ENCODE measurements at places on chromosomes 2 and 18. TPM values are rescaled to one million over a fixed set of nuclear protein-coding genes. Genes with fewer than 3 reads are reported as not detected.
A peak's percentile ranks its signal among the peaks of the same experiment; 100 is the strongest.

DNA sequence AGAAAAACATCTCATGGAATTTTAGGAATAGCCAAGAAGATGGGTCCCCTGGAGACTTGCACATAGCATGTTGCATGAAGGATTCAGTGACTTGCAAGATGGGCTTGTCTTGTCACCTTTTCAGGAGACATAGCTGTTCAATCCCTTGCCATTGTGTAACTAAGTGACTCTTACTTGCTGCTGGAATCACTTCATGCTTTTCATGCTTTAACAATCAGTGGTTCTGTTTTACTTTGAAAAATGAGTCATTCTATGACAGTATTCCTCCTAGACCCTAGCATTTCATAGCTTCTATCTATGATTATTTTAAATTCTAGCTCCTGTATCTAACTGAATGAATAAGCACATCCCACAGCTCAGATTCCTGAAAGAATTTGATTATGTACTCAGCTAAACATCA lies 2.8 kb downstream of the KYNU start:
- DNase-seq = no peak

DNA sequence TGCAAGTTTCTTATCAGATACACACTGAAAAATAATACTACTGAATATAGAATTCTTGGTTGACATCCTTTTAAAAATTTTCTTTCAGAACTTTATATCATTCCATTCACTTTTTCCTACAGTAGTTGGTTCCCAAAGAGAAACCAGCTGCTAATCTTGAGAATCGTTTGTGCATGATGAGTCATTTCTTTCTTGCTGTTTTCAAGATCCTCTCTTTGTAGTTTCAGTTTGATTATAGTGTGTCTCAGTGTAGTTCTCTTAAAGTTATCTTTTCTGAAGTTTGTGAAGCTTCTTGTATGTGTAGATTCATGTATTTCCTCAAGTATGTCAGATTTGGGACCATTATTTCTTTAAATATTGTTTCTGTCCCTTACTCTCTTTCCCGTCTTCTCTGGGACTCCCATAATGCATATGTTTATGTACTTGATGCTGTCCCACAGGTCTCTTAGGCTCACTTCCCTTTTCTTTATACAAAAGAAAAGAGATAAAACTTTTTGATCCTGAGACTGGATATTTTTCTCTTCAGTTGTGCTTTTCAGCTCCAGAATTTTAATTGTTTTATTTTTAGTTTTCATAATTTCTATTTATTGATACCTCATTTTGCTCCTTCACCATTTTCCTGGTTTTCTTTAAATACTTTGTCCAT lies 801.0 kb downstream of the TDRD15 start:
- no peak for DNase-seq

DNA sequence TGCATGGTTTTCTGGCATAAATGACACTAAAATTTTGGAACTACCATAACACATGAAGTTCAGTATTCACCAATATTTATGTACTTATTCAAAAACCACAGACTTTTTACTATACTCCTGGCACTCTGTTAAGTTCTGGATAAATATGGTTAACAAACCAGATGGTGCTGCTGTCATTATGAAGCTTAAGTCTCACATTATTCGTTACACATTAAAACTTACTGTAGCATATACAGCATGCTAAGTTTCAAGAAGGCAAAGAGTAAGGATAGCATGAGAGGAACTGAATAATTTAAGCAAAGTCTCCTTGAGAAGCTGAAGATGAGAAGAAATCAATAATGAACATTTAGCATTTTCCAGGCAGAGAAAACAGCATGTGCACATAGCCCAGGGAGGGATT lies 929.5 kb downstream of the NRXN1 start:
- no peak for DNase-seq

- peak; percentile 96 for DNase-seq
These were observed 55.1 kb downstream of the RHOB start for GRCh38 chr2:20501974-20502373.

DNA sequence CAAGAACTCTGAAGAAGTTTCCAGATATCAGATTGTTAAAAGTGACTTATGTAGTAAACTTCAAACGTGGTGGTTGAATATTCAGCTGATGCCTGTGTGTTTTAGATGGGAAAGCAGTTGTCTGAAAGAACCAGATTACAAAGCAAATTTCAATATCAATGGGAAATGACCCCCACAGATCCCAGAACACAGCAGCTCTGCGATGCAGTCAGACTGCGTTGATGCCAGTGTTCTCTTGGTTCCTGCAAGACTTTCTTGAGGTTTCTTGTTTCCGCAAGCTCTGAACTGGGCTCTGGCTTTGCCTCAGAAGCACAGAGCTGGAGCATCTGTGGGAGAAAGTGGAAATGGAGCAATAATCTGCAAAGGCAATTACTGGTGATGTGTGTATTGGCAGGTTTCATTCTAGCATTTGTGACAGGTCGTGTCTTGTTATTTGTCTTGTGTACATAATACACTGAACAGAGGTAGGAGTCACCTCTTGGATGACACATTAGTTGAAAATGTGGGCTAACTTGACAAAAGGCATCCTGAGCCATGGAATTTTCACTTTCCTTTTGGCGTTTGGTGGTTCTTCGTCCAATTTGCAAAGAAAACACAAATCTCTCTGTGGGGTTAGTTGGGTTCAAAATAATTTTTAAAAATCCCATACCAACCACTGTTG lies 10.8 kb upstream of the LYPD6B start:
- no peak for DNase-seq

- no peak for DNase-seq
These were observed 43.0 kb upstream of the GTF2A1L start for GRCh38 chr2:48574353-48575287.

- DNase-seq = peak; percentile 43
These were observed 39.4 kb downstream of the TMEM182 start for GRCh38 chr2:102801098-102801718.

- DNase-seq = peak; percentile 27
These were observed 640 bp downstream of the ROCK2 start for GRCh38 chr2:11343650-11344341.

GRCh38 chr18:2180586-2180985 lies 390.7 kb downstream of the METTL4 start:
- no peak for DNase-seq

DNA sequence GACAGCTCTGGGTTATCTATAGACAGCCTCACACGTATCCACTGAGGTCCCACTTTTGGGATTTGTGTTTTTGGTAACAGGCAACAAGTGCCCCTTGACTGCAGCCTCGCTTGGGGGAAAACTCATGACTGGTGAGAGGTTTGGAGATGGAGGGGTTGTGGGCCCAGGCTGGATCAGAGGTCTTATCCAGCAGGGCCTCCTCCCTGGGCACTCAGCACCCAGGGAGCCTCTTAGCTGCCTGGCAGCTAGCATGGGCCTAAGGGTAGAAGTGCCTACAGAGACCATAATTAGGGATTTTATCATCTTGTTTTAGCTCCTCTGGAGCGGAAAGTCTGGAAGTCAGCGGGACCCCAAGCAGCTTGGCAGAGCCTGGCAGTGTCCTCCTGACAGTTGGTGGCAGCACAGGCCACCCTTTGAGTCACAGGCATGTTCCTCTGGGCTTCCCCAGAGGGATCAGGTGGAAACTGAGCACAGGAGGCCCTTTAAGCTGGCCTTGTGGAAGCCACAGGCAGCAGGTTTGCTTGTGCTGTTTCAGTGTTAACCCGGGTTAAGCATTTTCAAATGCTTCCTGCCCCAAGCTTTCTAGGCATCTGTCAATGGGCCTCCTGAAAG lies 143.1 kb downstream of the KCTD1 start:
- peak; percentile 58 for DNase-seq

- DNase-seq = peak; percentile 38
These were observed 334.7 kb upstream of the SLC39A10 start for GRCh38 chr2:195322324-195322723.

- peak; percentile 69 for DNase-seq
These were observed 15.5 kb downstream of the GTF2A1L start for GRCh38 chr2:48633143-48633542.

DNA sequence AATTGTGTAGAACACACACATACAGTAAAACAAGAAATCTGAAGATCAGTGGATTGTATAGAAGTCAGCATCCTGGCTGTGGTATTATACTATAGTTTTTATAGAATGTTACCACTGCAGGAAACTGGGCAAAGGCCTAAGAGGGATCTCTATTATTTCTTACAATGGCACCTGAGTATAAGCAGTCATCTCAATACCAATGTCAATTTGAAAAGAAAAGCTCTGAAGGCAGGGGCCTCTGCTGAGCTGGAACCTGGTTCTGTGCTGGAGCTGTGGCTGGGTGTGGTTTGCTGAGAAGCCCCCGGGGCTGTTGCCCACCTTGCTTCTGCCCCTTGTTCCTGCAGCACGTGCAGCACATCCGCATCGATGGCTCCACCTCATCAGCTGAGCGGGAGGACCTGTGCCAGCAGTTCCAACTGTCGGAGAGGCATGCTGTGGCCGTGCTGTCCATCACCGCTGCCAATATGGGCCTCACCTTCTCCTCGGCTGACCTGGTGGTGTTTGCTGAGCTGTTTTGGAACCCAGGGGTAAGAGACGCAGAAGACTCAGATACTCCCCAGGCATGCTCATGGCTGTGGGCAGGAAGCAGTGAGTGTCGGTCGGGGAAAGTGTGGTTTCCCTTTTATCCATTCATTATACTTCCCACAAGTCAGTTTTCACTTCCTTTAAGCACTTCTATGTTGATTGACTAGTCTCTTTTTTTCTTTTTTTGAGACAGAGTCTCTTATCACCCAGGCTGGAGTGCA lies 23.5 kb upstream of the RPL37A start:
- no peak for DNase-seq

GRCh38 chr18:61556862-61557261 lies 223.6 kb downstream of the CDH20 start:
- DNase-seq = no peak

GRCh38 chr2:229701062-229701461 lies 13.3 kb downstream of the DNER start:
- no peak for DNase-seq

GRCh38 chr2:75140288-75140687 lies 59.0 kb downstream of the TACR1 start:
- DNase-seq = peak; percentile 9

DNA sequence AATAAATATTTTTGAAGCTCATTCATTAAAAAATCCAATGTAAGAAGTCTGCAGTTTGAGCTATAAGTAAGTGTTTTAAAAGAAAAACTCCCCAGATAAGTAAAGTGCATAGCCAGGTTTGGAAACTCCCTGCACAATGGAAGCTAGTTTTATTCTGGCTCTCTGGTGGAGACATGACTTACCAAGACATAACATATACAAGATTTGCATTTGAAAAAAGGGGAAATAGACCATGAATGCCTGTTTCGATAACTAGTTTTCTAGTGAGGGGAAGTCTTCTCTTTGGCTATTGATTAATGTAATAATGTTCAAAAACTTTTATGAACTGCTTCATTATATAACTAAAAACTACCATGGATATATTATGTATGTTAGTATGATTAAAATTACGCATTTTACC lies 435.2 kb downstream of the ARHGAP15 start:
- no peak for DNase-seq

- DNase-seq = peak; percentile 15
These were observed 437.2 kb upstream of the SYT4 start for GRCh38 chr18:43714343-43715010.

DNA sequence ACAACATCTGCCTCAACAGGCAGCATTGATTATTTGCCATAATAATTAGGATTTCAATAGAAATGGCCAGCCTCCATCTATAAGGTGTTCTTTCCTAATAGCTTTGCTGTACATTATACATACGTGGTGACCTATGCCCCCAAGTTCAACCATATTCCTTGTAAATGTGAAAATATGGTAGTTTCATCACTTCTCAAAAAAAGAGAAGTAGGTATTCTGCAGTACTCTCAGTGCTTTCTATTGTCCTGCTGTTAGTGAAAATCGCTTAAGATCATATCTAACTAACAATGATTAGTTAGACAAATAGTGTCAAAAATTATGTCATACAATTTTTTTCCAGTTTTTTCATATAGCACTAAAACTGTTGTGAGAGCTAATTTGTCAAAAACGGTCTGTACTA lies 79.6 kb downstream of the SLC4A10 start:
- no peak for DNase-seq

GRCh38 chr2:156083763-156084493 lies 248.6 kb downstream of the NR4A2 start:
- DNase-seq = no peak

DNA sequence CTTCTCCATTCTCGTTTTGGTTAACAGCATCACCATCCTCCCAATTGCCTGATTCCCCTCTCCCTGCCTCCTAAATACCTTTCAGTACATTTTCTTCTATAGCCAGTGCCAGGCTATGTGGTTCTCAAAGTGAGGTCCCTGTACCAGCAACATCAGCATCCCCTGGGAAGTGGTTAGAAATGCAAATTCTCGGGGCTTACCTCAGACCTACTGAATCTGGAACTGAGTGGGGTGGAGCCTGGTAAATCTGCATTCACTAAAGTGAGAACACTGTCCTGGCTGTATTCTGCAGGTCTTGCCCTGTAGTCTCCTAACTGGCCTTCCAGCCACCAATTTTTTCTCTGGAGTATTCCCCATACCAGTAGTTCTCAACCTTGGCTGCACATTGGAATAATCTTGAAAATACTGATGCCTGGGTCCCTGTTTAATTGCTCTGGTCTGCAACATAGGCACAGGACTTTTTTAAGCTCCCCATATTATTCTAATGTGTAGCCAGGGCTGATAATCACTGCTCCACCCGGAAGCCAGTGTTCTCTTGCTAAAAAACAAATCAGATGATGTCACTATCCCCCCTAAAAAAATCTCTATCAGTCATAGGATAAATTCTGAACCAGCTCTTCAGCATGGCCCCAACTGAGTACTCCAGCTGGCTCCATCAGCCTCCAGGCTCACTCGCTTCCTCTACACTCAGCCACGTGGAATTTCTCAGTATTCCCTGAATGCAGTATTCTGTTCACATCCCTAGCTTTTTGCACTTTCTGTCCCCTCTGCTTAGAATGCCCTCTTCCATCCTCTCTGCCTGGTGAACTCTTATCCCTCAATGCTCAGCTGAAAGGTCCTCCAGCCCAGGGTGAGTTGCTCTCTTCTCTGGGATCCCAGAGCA lies 98.4 kb downstream of the CDK15 start:
- DNase-seq = no peak

DNA sequence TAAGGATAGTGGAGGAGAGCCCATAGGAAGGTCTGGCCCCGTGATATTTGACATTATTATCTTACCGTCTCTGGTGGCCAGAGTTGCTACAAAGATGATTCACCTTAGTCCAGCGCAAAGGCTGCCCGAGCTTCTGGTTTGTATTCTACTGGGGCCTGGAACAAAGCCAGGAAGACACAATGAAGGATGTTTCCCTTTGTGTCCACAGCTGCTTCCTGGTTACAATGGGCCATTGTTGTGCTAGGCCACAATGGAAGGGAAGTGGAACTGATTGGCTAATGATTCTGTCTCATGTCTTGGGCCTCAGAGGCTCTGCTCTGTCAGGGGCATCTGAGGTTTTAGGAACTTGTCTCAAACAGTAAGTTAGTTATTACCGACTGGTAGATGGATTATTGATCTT lies 132.2 kb downstream of the TDRD15 start:
- DNase-seq = peak; percentile 67

The LOXL3 gene
- 23.7 TPM for total RNA-seq

The ERFE gene
- total RNA-seq = 1.5 TPM

The SERPINB11 gene
- total RNA-seq = not detected

The UGT1A6 gene
- not detected for total RNA-seq

The ZDBF2 gene
- 34.6 TPM for total RNA-seq

The SAG gene
- not detected for total RNA-seq

The GALNT13 gene
- 1.4 TPM for total RNA-seq

The CD207 gene
- total RNA-seq = not detected

The LHCGR gene
- total RNA-seq = not detected

The MEP1B gene
- total RNA-seq = 0.04 TPM

The SPC25 gene
- total RNA-seq = 3.3 TPM

Data from cardiac muscle cell (in vitro differentiated cells and primary cell).